ENCODE measurements at places on chromosomes 2 and 18. TPM values are rescaled to one million over a fixed set of nuclear protein-coding genes. Genes with fewer than 3 reads are reported as not detected.

GRCh38 chr2:62236499-62236898, 40.6 kb downstream of the B3GNT2 start:
- DNase-seq = no peak

The PDCL3 gene
- 18.5 TPM for total RNA-seq

DNA sequence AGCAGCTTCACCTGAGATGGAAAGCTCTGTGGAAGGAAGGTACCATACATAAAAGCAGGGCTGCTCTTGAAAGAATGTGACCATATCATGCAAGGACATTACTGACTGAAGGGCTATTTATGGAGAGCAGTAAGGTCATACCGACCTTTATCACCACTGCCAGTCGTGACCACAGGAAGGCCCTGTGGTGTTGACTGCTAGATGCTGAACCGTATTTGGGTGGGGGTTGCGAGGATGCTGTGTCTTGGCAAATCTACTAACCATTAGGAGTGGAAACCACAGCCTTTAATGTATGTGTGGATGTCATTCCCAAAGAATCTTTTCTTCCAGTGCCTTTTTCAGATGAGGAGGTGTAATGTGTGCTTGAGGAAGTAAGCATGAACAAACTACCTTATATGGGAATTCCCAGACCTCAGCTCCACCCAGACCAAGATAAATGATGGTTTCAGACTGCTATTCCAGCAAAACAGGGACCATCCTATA, 60.8 kb downstream of the LIMS1 start:
- no peak for DNase-seq

The MRPL53 gene
- total RNA-seq = 188 TPM

The NPPC gene
- 8.7 TPM for total RNA-seq

The PRKCE gene
- total RNA-seq = 15.9 TPM

The CDCA7 gene
- total RNA-seq = 1.5 TPM

GRCh38 chr2:20917287-20917660, 94.4 kb upstream of the LDAH start:
- no peak for DNase-seq

GRCh38 chr2:16429431-16430145, 236.0 kb downstream of the CYRIA start:
- no peak for DNase-seq

The GKN2 gene
- not detected for total RNA-seq

- DNase-seq = no peak
Measured at GRCh38 chr2:215396595-215397313, 39.1 kb downstream of the FN1 start.

DNA sequence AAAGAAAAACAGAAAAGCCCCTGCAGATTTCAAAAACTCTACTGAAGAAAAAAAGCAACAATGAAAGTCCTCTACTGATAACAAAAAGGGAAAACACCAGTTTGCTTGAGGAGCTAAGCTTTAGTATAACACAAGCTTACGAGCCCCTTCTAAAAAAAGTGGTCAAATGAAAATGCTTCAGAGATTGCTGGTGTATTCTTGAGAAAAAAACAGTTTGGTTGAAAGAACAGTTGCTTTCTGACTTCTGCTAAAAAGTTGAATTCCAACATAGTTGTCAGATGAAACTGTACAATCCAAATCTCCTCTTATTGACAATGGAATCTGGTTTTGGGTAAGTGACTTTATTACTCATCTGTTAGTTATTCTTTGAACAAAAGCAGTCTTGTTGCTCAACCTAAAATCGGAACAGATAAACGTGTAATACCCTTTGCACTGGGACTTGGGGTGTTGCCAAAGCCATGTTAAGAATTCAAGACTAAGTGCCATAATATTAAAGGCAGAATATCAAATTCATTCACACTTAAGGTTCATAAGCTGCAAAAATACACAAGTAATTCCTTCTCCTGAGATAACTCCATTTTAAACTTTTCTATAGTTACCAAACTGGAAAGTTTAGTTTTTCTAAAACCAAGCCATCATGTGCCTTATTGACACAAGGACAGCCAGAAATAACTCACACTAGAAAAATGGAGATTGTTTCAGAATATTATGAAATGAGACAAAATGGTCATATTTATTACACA, 45.3 kb upstream of the SPAG16 start:
- DNase-seq = no peak

The CFLAR gene
- total RNA-seq = 171 TPM

The EMILIN1 gene
- total RNA-seq = 9.1 TPM

GRCh38 chr18:25469489-25469888, 117.5 kb upstream of the ZNF521 start:
- DNase-seq = no peak

DNA sequence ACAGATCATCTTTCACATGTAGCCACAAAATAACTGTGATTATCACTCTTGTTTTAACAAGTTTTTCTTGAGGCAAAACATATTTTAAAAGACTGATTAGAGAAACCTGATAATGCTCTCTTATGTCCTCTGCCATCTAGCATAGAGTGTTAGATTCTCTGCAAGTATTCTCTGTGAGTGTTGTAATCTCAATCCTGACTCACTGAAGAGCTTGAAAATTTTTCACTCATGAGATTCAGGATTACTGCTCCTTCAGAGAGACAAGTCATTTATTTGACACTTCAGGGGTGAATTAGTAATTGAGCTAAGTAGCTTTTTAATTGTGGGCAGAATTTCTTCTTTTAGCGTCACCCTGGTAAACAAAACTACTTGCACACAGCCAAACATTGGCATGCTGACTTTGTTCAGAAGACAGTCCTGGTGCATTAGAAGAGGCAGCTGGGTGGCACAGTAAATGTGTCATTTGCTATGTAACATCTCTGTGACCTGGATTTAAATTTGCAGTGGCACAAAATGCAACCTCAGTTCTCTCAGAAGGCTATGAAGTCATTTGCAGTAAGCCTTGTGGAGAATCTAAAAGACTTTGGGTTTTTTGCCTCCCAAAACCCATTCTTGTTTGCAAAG, 172.9 kb downstream of the LRP1B start:
- DNase-seq = no peak

The MATN3 gene
- total RNA-seq = 0.20 TPM

DNA sequence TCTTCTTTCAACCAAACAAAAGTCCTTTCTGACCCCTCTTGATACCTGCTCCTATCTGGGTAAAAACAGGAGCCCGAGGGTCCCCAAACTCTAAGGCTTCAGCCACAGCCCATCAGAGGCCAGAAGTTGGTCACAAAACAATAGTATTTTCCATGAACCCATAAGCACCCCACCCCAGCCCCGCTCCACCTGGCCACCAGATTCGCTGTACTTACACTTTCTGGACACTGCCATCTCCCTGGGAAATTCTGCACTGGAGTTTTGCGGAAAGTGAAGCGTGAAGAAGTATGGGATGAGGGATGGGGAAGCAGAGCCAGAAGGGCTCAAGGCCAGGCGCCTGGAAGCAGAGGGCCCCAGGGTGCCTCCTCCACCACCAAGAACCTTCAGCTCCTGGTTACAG, 5.2 kb upstream of the RUFY4 start:
- no peak for DNase-seq

- no peak for DNase-seq
Measured at GRCh38 chr18:23682472-23682871, 6.8 kb upstream of the LAMA3 start.

DNA sequence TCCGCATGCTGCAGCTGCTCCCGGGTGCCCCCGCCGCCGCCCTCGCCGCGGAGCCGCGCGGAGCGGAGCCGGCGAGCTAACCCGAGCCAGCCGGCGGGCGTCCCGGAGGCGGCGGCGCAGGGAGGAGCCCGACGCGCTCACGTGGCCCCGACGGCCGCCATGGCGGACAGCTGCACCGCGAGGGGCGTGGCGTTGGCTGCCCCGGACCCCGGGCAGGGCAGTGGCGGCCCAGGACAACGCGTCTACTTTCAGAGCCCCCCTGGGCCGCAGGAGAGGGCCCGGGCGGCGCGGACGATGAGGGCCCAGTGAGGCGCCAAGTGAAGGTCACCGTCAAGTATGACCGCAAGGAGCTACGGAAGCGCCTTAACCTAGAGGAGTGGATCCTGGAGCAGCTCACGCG, 30.0 kb upstream of the CCNYL1 start:
- no peak for DNase-seq

The MC2R gene
- total RNA-seq = not detected

- peak; percentile 71 for DNase-seq
Measured at GRCh38 chr2:222690564-222691200, 19.2 kb downstream of the MOGAT1 start.

GRCh38 chr2:82781176-82781915, 1677.7 kb downstream of the SUCLG1 start:
- DNase-seq = no peak

The TMEM247 gene
- not detected for total RNA-seq

- DNase-seq = no peak
Measured at GRCh38 chr2:110842048-110842447, 109.7 kb downstream of the ACOXL start.

GRCh38 chr2:97993926-97994325, 1.8 kb downstream of the TMEM131 start:
- DNase-seq = no peak

GRCh38 chr2:107645586-107645985, 181.1 kb upstream of the RGPD4 start:
- no peak for DNase-seq

The CCDC74B gene
- 0.47 TPM for total RNA-seq

DNA sequence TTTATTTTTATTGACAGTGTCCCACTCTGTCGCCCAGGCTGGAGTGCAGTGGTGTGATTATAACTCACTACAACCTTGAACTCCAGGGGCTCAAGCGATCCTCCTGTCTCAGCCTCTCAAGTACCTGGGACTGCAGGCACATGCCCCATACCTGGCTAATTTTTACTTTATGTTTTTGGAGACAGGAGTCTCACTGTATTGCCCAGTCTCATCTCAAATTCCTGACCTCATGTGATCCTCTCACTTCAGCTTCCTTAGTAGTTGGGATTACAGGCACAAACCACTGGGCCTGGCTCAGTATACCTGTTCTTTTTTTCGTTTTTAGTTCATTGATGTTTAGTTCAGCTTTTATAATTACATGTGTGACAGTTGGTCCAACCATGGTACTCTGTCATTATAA, 40.1 kb upstream of the SNORC start:
- DNase-seq = no peak

GRCh38 chr2:82790206-82791021, 1668.7 kb downstream of the SUCLG1 start:
- no peak for DNase-seq

The AQP12A gene
- not detected for total RNA-seq

The MAL gene
- 4.5 TPM for total RNA-seq

DNA sequence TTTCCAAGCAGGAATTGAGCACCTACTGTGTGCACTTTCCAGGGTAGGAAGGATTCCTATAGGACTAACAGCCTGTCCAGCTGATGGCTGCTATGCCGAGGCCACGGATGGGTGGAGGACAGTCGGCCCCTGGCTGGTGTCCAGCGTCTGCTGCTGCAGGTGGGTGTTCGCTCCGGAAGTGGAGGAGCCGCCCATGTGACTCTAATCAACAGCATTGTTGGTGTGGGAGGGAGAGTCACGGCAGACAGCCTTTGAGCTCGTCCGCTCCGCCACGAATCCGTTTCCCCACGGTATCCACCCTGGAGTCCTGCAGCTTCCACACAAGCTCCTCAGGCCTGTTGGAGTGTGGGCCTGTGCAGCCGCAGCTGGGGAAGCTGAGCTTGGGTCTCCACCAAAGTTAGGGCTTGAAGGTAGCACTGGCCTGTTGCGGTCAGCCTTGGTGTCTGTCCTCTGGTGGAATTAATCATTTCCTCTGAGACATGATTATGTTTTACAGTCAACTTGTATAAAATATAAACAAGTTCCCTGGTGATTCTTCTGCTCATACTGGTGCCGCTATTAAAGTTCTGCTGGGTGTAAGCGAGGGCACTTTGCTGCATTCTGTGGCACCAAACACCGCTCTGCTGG, 185.9 kb upstream of the TPO start:
- DNase-seq = peak; percentile 38

- no peak for DNase-seq
Measured at GRCh38 chr2:23390152-23390551, 5.2 kb downstream of the KLHL29 start.

The VWC2L gene
- total RNA-seq = not detected
